Stimulated activated CD4-positive, alpha-beta T cell treated with anti-CD3 and anti-CD28 coated beads, Interleukin-1b, Interleukin-23, amount 100 ng/mL, for 1 hour (primary cell): ENCODE measurements at places on chromosomes 6 and 20.

DNA sequence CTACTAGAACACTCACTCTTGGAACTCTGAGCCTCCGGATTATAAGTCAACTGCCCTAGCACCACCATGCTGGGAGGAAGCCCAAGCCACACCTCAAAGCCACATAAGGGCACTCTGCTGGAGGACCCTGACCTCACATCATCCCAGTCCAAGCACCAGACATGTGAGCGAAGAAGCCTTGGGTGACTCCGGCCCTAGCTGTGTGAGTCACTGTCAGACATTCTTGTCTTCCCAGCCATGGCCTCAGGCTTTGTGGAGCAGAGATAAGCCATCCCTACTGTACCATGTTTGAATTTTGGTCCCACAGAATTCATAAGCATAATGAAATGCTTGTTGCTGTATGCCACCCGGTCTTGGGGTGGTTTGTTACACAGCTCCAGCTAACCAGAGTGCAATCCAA, 247.7 kb downstream of the SOD2 start:
- no peak for DNase-seq

DNA sequence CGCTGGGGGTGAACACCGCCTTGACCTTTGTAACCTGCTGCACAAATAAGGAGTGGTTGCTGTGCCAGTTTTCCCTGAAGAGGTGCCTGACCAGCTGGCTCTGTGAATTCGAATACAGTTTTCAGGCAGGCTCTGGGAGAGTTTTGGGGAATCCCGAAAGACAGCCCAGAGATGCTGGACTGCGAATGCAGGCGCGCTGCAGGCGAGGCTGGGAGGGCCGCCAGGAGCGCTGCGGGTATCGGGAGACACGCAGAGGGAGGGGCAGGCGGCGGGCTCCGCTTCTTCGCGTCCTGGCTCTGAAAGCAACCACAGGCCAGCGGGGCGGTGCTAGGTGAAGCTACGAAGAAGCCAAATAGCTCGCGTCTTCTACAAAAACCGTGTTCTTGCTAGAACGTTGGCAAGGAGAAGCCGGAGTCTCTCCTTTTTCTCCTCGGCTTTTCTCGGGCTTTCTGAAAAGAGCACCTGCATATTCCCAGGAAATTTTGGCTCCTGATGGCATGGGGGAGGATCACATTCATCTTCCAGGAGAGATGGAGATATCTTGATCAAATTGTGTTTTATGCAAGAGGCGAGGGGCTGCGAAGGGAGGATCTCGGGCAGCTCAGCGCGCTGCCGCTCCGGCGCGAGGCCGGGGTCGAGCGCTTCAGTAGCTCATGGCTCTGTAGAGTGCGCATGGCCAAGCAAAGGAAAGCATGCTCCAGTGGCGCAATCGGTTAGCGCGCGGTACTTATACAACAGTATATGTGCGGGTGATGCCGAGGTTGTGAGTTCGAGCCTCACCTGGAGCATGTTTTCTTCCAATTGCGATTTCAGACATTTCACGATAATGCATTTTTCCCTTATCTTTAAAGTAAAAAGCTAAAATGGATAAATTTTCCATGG, 158.1 kb upstream of the ZNF184 start:
- peak; percentile 5 for DNase-seq

GRCh38 chr20:34582911-34583310, 24.4 kb downstream of the MAP1LC3A start:
- no peak for DNase-seq

- DNase-seq: no peak
Measured at GRCh38 chr6:15995493-15995892, 133.4 kb upstream of the MYLIP start.
